ENCODE measurements at places on chromosomes 12 and 14.

- DNase-seq = no peak
These were observed 124.0 kb downstream of the ESR2 start for GRCh38 chr14:64170181-64170580.

DNA sequence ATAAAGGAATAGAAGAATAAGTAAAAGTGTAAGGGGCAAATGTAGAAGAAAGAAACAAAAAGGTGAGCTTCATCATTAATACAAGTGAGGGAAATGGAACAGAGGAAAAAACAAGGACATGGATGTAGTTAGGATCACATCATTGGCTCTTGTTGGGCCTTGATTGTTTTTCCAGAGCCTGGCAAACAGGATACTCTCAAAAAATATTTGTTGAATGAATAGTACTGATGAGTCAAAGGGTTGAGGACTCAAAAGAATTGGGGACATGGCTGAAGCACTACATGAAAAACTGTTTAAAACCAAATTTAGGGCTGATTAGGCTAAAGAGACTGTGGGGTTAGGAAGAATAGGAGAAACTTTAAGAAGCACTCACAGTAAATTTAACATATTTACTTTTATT, 11.4 kb upstream of the SRP54 start:
- DNase-seq = no peak

DNA sequence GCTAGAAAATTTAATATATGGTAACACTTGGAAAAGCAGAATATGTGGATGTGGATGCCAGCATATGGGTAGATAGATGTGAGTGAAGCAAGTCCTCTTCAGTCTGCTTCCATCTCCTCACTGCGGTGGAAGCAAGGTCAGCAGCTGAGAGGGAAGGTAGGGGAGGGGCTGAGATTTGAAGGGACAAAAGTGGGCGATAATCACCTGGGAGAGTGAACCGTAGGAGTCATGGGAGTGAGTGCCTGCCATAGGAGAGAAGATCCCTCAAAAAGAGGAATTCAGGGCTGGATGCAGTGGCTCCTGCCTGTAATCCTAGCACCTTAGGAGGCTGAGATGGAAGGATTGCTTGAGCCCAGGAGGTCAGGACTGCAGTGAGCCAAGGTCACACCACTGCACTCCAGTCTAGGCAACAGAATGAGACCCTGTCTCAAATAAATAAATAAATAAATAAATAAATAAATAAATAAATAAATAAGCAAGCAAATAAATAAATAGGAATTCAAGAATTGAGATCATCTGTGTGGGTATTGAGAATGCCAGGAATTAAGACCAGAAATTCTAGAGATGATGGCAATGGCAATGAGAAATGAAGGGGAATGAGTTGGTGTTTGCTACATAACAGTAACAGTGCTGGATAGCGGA, 123.4 kb downstream of the BICD1 start:
- no peak for DNase-seq

DNA sequence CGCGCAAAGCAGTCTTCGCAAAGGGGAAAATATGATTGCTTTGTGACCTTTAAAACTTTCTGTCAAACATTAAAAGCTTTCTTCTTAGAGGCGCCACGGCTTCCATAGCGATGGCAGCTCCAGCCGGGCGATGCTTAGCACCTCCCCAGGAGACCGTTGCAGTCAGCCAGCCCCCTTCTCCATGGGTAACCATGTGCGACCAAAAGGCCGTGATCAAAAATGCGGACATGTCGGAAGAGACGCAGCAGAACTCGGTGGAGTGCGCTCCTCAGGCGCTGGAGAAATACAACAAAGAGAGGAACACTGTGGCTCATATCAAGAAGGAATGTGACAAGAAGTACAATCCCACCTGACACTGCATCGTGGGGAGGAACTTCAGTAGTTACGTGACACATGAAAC, 12.7 kb upstream of the STON2 start:
- DNase-seq = no peak

DNA sequence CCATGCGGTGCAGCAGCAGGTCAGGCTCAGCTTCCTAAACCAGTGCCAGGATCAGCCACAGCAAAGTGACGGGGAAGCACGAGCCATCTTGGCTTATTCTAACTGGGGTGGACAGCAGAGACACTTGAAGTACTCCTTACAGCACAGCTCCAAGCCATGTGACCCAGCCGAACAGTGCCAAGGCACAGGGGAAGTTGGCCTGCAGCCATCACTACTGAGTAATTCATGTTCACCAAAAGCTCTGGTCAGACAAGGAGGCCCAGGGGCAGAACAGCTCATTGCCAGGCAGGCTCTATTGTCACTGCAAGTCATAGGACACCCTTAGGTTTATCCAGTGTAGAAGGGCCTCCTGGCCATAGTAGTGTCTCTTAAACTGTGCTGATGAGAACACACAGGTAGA, 23.4 kb upstream of the SLC35F4 start:
- DNase-seq = no peak

DNA sequence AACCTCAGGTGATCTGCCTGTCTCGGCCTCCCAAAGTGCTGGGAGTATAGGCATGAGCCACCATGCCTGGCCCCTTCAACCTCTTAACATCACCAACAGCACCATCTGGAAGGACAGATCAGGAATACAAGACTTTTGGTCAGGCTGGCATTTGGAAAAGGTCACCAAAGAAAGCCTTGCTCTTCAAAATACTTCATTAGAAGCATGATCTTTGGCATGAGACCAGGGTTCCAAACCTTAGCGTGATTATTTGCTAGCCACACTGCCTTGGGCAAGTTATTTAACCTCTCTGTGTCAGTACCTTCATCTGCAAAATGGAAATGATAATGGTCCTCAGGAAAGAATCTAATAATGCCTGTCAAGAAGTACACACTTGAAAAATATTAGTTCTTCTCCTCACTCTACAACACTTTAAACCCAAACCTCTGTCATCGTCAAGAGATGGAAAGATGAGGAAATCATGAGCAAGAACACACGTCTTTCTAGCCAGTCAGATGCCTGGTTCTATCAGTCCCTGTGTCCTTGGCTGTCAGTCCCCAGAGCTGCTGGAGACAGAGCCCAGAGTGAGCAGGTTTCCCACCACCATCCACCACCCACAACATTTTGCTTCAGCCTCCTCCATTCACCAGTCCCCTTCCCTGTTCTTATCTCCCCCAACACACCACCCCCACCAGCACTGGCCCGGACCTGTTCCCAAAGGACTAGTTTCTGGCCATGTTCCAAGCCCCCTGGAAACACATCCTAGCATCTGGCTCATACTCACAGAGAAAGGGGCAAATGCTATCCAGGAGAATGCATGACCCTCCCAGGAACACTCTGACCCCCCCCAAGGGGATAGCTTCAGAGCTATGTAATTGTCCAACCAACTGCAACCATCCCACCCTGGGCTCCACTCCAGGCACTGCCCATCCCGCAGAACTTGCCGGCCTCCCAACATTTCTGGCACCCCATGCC, 2.0 kb downstream of the ADCY6 start:
- no peak for DNase-seq

DNA sequence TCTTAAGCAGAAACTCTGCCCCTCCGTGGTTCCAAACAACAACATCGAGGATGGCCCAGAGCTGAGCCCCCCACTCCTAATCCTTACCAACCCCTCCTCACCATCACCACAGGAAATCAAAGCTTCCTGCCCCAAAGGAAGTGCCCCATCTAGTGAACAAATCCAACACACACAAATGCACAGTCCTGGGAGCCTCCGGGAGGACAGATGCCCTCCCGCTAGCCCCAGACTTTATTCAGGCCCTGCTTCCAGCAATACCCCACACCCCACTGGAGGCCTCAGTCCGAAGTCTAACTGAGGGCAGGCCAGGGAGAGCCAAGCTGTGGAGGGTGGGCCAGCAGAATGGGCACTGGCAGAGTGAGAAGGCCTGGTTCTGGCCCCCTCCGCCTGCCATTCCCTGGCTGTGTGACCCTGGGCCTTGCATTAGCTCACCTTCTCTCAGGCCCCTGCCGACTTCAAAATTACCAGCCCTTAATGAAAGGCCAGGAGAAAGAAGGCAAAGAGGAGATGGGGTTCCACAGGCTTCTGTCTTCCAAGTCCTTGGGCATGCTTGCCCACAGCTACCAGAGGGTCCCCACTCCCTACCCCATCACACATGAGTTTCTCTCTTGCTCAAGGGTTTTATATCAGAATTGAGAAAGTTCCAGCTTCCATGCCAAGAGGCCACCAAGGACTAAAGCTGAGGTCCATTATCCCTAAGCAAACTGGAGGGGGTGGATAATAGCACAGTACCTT, 2.3 kb downstream of the HDAC7 start:
- no peak for DNase-seq

GRCh38 chr12:71602761-71603577, 60.7 kb downstream of the ZFC3H1 start:
- no peak for DNase-seq

DNA sequence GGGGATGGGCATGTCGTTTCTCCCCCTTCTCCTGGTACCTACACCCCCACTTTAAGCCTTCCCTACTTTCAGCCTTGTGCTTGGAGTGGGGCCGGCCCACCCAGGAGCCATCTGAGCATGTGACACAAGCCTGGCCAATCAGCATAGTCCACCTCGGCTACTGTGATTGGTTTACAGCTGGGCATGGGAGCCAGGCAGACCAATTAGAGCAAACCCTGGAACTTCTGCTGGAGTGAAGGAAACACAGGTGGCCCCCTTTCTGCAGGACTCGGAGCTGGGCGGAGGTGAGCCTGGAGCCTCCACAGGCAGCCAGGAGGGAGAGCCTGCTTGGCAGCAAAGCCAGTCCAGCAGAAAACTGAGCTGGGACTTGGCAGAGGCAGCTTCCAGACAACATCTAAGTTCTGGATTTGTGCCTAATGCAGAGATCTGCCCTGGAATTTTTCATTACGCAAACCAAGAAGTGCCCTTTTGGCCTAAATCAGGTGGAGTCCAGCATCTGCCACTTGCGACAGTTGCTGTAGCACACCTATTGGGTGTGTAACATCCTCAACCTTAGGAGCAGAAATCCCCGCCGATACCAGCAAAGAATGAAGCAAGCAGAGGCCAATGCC, 59.5 kb downstream of the SCARB1 start:
- no peak for DNase-seq

All from activated CD4-positive, alpha-beta T cell treated with anti-CD3 and anti-CD28 coated beads, Interleukin-2, Interleukin-4, amounts not matched to agents 100 ng/mL and 50 ng/mL, durations not matched to agents 16 hours and 8 hours (primary cell).